ENCODE measurements at places on chromosomes 2 and 18.

GRCh38 chr2:136125236-136125635 lies 7.3 kb upstream of the CXCR4 start:
- no peak for DNase-seq

DNA sequence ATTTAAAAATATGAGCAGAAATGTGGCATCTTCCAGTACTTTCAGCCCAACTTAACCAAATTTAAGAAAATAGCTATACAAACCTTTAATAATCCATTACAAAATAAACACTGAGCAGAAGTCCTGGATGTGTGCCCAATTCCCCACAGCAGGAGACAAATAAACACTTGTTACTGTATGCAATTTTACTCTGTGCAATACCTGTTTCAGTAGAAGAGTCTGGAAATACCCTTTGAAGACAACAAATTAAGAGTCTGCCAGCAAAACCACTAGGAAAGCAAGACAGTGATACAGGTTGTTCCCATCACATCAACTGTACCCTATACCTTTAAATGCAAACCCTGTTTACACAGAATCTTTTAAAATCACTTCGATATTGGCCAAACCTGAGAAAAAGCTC lies 41.4 kb upstream of the RNU4ATAC start:
- DNase-seq: no peak

DNA sequence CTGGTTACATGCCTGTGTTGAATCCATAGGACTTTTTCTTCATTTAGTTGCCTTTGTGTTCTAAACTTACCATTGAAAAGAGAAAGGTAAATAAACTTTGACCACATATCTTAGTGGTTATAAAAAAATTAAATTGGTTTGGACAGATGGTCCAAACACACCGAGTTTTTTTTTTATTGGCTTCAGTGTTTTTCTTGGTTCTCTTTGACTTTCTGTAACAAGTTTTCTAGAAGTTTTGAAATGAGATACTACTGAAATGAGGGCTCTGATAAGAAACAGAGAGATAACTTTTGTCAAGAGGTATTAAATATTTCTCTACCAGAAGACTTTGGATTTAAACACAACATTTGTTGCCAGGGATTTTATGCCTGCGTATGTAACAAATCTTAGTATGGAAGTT lies 20.7 kb downstream of the SPTBN1 start:
- DNase-seq: no peak

DNA sequence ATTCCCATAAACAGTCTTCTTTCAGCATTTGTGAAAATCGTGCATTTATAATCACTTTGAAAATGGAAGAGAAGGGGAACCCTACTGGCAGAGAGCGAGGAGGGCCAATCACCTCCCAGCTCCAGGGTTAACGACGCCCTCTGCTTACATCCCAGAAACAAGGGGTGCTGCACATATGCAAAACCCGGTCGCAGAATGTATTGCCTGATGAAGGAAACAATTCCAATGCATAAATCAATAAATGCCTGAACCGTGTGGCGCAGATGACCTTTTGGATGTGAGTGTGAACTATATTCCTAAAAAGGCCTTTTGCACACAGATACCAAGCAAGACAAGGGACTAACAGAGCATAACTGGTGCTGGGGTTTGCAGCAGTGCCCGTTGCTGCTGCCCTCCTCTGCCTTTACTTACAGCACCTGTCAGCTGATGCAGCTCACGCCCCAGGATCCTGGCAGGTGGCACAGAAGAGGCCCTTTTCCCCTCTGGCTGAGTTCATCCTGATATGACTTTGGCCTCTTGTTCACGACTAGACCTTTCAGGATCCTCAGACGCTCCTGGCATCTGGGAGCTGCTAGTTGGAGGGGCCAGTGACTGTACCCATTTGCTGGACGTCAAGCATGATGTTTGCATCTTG lies 67.8 kb downstream of the MYT1L start:
- DNase-seq: no peak

DNA sequence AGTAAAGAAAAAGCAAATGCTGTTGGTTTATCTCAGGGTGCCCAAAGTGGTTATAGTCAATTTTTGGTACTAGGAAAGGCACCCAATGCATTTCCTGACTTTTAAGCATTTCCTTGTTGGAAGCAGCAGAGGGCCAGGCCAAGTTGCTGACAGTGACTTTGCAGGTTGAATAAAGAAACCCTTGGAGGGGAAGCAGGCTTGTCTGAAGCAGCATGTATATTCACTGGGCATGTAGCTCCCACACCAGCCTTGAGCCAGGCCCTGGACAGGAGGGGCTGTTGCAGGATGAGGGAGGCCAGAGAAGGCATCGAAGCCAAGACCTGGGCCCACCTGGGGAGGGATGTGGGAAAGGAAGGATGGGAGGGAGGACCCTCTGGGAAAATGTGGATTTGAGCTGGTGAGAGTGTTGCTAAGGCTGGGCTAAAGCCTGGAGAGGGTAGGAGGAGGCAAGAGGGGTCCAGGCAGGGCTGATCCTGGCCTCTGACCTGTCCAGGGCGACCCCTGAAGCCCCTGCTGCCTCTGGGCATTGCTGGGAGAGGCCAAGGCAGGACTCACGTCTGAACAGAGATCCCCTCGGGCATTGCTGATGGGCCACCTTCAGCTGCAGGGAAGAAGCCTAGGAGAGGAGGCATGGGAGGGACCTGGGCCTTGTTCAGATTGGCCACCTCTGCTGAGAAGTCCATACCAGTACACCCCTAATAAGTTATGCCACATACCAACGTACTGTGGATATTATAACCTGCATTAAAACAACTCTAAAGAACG lies 79.6 kb downstream of the STPG4 start:
- no peak for DNase-seq

DNA sequence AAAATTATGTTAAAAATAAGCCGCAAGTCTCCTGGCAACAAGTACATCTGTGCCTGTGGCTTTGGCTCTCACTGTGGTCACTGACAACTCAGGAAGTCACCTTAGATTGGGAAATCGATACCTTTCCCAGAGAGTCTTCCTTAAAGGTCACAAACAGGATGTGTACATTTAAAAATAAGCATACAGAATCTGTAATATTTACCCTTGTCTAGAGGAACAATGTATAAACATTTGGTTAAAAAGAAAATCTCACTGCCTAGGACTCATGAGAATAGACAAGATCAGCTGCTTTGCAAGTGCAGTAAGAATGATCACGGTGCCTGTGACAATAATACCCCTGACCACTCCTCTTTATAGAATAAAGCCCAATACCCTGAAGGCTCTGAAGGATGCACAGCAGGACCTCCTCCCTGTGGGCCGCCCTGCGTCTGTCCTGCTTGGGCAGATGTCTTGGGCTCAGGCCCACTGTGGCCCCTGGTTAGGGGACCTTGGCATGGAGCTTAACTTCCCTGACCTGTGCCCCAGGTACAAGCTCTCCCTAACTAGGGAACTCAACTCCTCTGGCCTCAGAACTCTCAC lies 98.0 kb upstream of the MGAT4A start:
- DNase-seq: no peak

GRCh38 chr2:199206536-199206935 lies 251.2 kb downstream of the SATB2 start:
- no peak for DNase-seq

DNA sequence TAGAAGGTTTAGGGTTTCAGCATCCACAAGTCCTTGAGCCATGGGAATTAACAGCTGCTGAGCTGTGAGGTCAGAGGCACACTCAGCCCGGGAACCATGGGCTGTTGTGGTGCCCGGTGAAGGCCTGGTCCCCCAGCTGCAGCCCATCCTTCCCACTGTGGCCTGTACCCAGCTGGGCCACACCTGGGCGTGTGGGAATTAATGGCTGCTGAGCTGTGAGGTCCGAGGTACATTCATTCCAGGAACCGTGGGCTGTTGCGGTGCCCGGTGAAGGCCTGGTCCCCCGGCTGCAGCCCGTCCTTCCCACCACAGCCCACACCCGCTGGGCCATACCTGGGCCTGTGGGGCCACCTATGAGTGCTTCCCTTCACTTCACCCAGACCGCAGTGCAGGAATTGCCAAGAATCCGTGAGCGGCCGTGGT lies 25.2 kb downstream of the TMEM18 start:
- DNase-seq: no peak

GRCh38 chr2:3571284-3571683 lies 3.8 kb upstream of the RPS7 start:
- no peak for DNase-seq

DNA sequence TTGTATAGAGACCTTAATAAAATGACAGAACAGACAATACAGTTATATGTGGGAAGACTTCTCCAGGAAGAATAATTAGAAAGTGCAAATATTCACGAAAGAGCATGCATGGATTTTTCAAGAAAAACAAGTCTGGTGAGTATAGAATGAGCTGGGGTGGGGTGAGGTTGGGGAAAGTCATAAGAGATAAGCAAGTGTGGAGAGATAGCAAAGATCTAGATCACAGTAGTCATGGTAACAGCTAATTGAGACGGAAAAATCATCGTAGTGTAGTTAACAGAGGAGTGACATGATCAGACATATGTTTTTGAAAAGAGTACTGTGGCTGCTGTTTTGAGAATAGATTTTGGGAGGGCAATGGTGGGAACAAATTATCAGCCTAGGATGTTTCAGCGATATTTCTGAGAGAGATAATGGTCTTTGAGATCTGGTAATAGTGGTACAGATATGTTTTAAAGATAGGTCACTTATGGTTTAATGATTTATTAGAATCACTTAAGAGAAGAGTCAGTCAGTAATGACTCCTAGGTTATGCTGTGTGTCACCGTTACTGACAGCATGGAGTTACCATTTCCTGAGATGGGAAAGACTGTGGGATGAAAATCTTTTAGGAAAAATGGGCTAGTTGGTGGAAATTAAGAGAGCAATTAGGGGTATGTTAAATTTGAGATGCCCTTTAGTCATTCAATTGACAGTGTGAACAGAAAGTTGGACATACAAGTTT lies 248.5 kb upstream of the SLC8A1 start:
- DNase-seq: no peak

- no peak for DNase-seq
Observed at GRCh38 chr2:20050104-20050645, 1.3 kb downstream of the LAPTM4A start.

DNA sequence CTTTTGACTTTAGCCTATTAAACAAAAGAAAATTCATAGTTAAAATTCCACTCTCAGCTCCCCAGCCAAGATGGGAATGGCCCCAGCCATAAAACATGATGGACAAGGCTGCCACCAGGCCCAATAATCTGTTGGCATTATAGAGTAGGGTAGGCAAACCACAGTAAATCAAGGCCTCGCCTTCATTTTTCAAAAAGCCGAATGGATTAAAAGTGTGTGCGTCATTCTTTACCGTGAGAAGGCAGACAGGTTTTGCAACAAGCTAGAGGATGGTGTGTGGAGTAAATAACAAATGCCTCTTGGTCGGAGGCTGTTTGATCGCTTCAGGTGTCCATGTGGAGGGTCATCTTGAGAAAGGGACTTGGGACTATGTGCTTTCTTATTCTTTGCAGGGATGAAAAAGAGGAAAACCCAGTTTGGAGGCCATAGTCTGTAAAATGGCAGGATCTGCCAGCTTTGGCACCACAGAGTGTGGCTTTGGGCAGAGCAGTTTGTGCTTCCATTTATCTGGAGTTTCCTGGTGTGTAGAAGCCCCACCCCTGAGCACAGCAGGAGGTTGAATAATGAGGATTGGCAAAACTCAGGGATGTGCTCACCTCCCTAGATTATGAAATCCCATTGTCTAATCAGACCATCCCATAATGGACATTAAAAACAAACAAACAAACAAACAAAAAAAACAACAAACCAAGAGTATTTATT lies 57.1 kb upstream of the ITGB6 start:
- no peak for DNase-seq

All from stimulated activated CD4-positive, alpha-beta T cell treated with anti-CD3 and anti-CD28 coated beads, Interleukin-2, amount 100 ng/mL, for 4 hours (primary cell).